ENCODE measurements at places on chromosomes 13 and 19. TPM values are rescaled to one million over a fixed set of nuclear protein-coding genes. Genes with fewer than 3 reads are reported as not detected.
A peak's percentile ranks its signal among the peaks of the same experiment; 100 is the strongest.

UHRF1 gene
- 26.9 TPM for polyA plus RNA-seq

MAN2B1 gene
- polyA plus RNA-seq, result 40.6 TPM

NAPSA gene
- 0.15 TPM for polyA plus RNA-seq

PPM1N gene
- polyA plus RNA-seq, result 0.33 TPM

PABPC3 gene
- polyA plus RNA-seq, result 0.20 TPM

MBD3L3 gene
- not detected for polyA plus RNA-seq

ZNF414 gene
- 13.8 TPM for polyA plus RNA-seq

SLC1A6 gene
- not detected for polyA plus RNA-seq

CA11 gene
- 3.5 TPM for polyA plus RNA-seq

CGB3 gene
- polyA plus RNA-seq, result 0.76 TPM

DNA sequence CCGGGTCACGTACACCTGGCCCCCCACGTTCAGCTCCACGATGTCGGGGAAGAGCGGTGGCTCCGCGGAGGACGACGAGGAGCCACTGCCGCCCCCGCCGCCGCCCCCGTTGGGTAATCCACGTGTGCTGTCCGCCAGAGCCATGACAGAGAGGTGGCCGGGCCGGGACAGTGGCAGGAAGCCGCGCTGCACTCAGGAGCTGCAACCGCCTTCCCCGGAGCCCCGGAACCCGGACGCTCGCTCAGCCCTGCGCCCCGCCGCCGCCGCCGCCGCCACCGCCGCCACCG is 257 bp downstream of the KCTD12 start:
- no peaks in the 10 kb centered on the region for H3K36me3 ChIP-seq
- DNase-seq, result no peak
- peak overlapping the region; percentile 73 for H3K4me3 ChIP-seq
- H3K27ac ChIP-seq, result peak overlapping the region; percentile 53
- H3K27me3 ChIP-seq, result no peaks in the 10 kb centered on the region

- peaks cover 5% of the 10 kb centered on the region for H3K36me3 ChIP-seq
- DNase-seq, result peak; percentile 64
- peak overlapping the region; percentile 90 for H3K4me3 ChIP-seq
- no peaks in the 10 kb centered on the region for H3K27me3 ChIP-seq
- peak overlapping the region; percentile 69 for H3K27ac ChIP-seq
These were observed 608 bp downstream of the CNN2 start for GRCh38 chr19:1026783-1027649.

GRCh38 chr19:33482476-33482875 is 39.1 kb downstream of the PEPD start:
- H3K36me3 ChIP-seq, result peaks cover 7% of the 10 kb centered on the region
- no peak for DNase-seq
- H3K4me3 ChIP-seq, result no peak overlapping the region
- H3K27ac ChIP-seq, result no peak overlapping the region
- H3K27me3 ChIP-seq, result no peaks in the 10 kb centered on the region

DNA sequence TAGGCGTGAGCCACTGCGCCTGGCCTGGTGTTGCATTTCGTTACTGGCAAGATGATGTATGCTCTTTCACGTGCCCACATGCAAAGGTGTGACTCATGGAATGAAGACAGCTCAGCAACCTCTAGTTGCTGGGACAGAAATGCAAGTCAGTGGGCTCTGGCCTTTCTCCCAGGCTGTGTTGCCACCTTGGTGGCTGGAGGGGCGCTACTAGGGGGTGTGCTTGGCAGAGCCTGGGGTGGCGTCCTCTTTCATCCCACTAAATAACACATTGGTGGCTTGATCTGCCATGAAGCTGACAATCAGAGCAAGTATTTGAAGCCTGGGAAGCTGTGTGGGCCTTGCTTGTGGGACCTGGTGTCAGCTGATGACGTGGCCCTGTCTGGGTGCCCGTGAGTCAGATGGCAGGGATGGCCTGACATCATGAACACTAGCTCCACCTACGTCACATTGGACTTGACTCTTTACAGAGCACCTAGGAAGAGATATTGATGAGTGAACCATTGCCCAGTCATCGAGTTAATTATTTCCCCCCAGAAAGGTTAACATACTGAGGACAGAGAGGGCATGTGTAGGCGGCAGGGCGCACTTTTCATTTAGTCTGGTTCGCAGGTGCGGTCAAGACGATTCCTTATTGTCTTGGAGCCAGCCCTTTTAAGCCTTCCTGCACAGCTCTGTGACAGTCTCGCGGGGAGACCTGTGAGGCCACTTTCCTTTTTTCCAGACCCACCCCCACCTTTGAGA is 154.2 kb downstream of the TM9SF2 start:
- H3K27ac ChIP-seq, result peak overlapping the region; percentile 67
- peak overlapping the region; percentile 55 for H3K4me3 ChIP-seq
- DNase-seq, result peak; percentile 89
- H3K27me3 ChIP-seq, result no peaks in the 10 kb centered on the region

DNA sequence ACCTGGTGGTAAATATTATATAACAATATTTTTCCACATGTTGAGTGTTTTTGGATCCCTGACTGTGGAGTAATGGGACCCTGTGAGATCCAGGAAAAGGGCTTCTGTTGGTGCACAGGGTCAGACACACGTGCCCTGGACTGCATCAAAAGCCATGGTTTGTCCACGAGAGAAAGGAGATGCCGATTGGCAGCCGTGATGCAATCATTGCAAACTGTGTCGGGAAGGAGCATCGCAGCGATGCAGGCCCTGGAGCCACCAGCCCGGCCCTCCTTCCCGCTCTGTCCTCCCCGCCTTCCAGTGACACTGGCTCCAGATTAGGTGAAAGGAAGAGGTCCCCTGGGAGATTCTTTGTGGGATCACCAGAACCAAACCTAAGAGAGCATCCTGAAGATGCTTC is 9.1 kb downstream of the COL4A2 start:
- no peak overlapping the region for H3K27ac ChIP-seq
- H3K4me3 ChIP-seq, result no peak overlapping the region
- DNase-seq, result no peak
- H3K27me3 ChIP-seq, result no peaks in the 10 kb centered on the region
- peaks cover 34% of the 10 kb centered on the region for H3K4me1 ChIP-seq

DNA sequence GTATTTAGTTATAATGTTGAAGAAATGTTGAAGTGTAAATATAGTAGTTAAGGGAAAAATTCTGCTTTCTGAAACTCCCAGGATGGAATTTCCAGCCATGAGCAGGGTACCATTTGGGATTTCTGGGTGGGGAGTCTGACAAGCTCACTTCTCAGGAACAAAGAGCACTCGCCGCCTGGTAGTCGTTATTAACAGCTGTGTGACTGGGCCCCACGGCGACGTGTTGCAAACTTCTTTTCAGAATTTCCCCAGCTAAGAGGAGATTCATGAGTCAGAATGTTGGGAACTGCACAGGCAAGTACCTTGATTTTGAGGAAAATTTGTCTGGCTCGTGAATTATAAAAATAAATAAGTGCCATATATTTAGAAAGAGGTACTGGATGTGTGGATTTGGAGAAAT is 103.7 kb downstream of the LACC1 start:
- no peak overlapping the region for H3K27ac ChIP-seq
- no peak for DNase-seq
- H3K4me1 ChIP-seq, result no peaks in the 10 kb centered on the region
- peaks cover 29% of the 10 kb centered on the region for H3K27me3 ChIP-seq
- H3K36me3 ChIP-seq, result no peaks in the 10 kb centered on the region
- no peak overlapping the region for H3K4me3 ChIP-seq

- peaks cover 16% of the 10 kb centered on the region for H3K27me3 ChIP-seq
- no peaks in the 10 kb centered on the region for H3K4me1 ChIP-seq
- H3K27ac ChIP-seq, result no peak overlapping the region
- no peak for DNase-seq
- no peaks in the 10 kb centered on the region for H3K36me3 ChIP-seq
- no peak overlapping the region for H3K4me3 ChIP-seq
These were observed 7.1 kb downstream of the ARHGAP45 start for GRCh38 chr19:1073956-1074517.

DNA sequence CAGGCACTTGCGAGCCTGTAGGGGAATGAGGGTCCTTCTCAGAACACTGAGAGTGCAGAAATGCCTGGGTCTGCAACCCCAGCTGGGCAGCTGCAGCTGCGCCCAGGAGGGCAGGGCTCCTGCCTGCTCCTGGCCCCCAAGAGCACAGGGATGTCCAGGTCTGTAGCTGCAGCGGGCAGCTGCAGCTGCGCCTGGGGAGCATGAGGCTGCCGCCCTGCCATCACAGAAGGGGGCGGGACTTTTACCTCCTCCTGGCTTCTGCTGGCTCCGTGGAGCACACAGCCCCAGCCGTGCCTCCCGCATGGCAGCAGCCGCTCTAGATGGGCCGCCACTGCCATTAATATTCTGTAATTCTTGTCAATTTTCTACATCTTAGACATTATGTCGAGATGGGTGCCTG is 17.8 kb downstream of the CPB2 start:
- no peaks in the 10 kb centered on the region for H3K4me1 ChIP-seq
- H3K4me3 ChIP-seq, result no peak overlapping the region
- no peaks in the 10 kb centered on the region for H3K27me3 ChIP-seq
- H3K36me3 ChIP-seq, result no peaks in the 10 kb centered on the region

DNA sequence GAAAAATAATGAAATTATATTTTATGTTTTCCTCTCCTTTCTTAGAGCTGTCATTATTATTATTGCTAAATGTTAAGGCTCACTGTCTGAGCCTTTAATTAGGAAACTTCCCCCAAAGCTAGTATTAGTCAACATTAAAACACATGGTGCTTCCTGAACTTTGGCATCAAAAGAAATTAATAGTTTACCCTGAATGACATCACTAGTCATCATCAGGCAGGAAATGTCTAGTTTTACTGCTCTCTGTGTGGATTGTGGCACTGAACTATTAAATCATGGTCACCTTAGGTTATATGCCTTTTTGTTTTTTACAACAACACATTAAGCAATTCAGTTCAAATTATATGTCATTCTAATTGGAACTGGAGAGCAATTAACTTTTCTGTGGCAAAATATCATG is 595.5 kb downstream of the SLITRK1 start:
- H3K4me1 ChIP-seq, result peaks cover 11% of the 10 kb centered on the region
- DNase-seq, result peak; percentile 52
- no peak overlapping the region for H3K27ac ChIP-seq
- H3K27me3 ChIP-seq, result no peaks in the 10 kb centered on the region
- no peaks in the 10 kb centered on the region for H3K36me3 ChIP-seq
- H3K4me3 ChIP-seq, result no peak overlapping the region

DNA sequence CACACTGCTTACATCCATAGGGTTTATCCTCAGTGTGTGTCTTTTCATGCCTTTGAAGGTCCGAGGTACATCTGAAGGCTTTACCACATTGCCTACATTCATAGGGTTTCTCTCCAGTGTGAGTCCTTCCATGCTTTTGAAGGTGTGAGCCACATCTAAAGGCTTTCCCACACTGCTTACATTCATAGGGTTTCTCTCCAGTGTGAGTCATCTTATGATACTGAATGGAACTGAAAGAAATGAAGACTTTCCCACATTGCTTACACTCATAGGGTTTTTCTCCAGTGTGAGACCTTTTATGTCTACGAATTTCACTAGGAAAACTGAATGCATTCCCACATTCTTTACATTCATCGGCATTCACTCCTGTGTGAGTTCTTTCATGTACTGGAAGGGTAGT is 7.1 kb downstream of the ZNF20 start:
- peak; percentile 50 for DNase-seq
- no peaks in the 10 kb centered on the region for H3K4me1 ChIP-seq
- H3K36me3 ChIP-seq, result peaks cover 47% of the 10 kb centered on the region
- no peak overlapping the region for H3K27ac ChIP-seq
- H3K27me3 ChIP-seq, result no peaks in the 10 kb centered on the region

- H3K27ac ChIP-seq, result no peak overlapping the region
- H3K4me3 ChIP-seq, result no peak overlapping the region
- no peaks in the 10 kb centered on the region for H3K36me3 ChIP-seq
- H3K4me1 ChIP-seq, result no peaks in the 10 kb centered on the region
These were observed 9.2 kb downstream of the KANK3 start for GRCh38 chr19:8333767-8334457.

GRCh38 chr13:43008596-43008995 is 14.8 kb upstream of the DNAJC15 start:
- peaks cover 49% of the 10 kb centered on the region for H3K4me1 ChIP-seq
- no peak overlapping the region for H3K4me3 ChIP-seq
- no peak for DNase-seq
- H3K27me3 ChIP-seq, result no peaks in the 10 kb centered on the region

- no peaks in the 10 kb centered on the region for H3K4me1 ChIP-seq
- H3K4me3 ChIP-seq, result no peak overlapping the region
- H3K36me3 ChIP-seq, result no peaks in the 10 kb centered on the region
- H3K27me3 ChIP-seq, result no peaks in the 10 kb centered on the region
- no peak overlapping the region for H3K27ac ChIP-seq
These were observed 336.0 kb downstream of the ATP8A2 start for GRCh38 chr13:25707726-25708125.

- no peaks in the 10 kb centered on the region for H3K27me3 ChIP-seq
- H3K4me1 ChIP-seq, result no peaks in the 10 kb centered on the region
These were observed at the start of gene LPAR2 for GRCh38 chr19:19627621-19628500. Gene LPAR2 (minus strand): TSS chr19:19628220. CDS start chr19:19627275, 945 bp downstream.

DNA sequence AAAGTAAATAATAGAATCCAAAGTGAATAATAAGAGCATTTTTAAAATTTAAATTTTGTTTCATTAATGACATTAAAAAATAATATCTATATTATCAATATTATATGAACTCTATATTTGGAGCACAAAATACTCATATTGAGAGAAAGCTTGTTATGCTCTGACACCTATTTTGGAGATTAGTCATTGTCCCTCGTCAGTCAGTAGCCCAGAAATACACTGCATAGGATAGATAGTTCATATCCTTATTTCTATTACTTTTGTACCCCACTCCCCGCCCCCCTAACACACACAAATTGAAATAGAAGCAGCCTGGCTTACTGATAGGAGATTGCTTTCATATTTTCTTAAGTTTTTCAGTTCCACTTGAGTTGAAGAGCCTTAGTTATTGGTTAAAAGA is 652.8 kb downstream of the PCDH9 start:
- no peak overlapping the region for H3K4me3 ChIP-seq
- H3K36me3 ChIP-seq, result no peaks in the 10 kb centered on the region
- H3K27ac ChIP-seq, result no peak overlapping the region
- no peak for DNase-seq
- no peaks in the 10 kb centered on the region for H3K4me1 ChIP-seq

DNA sequence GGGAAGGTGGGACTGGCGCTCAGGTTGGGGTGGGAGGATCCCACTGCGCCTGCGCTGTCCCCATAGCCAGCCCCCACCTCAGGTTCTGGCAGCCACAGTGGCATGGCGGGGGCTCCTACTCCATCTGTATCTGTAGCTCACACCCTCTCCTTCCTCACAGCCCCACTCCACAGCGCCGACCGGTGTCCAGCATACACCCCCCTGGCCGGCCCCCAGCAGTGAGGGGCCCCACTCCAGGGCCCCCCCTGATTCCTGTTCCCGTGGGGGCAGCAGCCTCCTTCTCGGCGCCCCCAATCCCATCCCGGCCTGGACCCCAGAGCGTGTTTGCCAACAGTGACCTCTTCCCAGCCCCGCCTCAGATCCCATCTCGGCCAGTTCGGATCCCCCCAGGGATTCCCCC is 6.0 kb downstream of the TMED1 start:
- no peaks in the 10 kb centered on the region for H3K4me1 ChIP-seq
- H3K36me3 ChIP-seq, result no peaks in the 10 kb centered on the region
- no peaks in the 10 kb centered on the region for H3K27me3 ChIP-seq

Data from GM23248 (cell line).